ENCODE measurements at places on chromosomes 2 and 18.

DNA sequence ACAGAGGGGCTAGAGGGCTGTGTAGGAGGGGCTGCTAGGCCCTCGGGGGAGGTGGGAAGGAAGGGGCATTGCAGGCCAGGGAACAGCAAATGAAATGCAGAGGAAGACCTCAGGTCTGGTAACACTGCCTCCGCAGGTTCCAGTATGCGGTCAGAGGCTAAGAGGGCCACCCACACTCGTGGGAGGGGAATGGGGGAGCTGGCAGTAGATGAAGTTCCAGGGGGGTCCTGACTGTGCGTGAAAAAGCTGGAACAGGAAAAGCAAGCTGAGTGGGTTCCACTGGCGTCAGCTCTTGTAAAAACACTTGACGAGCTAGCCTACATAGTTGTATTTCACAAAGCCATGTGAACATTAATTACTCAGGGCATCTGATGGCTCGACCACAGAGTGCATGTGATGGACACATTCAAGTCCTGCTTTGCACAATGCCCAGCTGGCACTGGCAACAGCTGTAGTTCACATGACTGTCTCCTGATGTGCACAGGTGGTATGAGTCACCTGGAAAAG is 29.0 kb upstream of the PTPN4 start:
- DNase-seq: no peak

GRCh38 chr2:218407717-218408116 is 8.0 kb downstream of the CTDSP1 start:
- no peak for DNase-seq

DNA sequence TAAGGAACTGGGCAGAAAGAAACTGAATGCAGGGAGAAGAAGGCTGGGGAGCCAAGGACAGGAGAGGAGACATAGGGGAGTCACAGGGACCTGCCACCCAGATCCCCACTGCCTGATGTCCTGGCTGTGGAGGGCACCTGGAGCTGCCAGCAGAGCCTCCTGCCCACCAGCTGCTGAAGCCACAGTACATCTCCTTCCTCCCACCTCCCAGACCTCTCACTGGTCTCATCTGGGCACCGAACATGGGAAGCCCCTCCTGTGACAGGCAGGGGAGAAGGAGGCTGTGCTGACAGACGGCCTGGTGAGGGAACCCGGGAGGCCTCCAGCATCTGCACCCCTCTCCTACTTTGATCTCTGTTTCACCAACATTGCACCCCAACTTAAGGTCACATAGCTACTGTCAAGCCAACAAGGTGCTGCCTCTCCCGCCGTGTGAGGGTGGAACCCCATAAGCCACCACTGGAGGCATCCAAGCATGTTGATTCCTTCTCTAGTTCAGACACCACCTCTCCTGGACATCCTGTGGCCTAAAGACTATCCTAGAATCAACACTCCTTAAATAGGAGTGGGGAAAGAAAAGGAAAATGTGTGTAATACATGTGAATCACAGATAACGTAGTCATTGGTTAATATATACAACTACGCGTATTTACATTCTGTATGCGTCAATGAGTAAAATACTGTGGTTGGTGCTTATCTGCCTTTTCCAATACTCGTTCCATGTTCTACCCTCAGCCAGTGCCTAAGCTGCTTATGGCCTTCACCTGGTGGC is 3.5 kb upstream of the RNPEPL1 start:
- peak; percentile 0 for DNase-seq

DNA sequence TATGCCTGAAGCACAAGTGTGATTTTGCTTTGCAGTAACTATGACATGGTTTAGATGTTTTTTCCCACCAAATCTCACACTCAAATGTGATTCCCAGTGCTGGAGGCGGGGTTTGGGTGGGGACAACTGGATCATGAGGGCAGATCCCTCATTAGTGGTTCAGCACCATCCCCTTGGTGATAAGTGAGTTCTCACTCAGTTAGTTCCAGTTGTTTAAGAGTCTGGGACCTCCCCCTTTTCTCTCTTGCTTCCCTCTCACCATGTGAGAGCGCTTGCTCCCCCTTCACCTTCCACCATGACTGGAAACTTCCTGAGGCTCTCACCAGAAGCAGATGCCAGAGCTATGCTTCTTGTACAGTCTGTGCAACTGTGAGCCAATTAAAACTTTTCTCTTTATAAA is 102.9 kb downstream of the NBAS start:
- DNase-seq: no peak

- DNase-seq: no peak
Observed at GRCh38 chr2:128695646-128696220, 377.1 kb upstream of the HS6ST1 start.

- no peak for DNase-seq
Observed at GRCh38 chr2:119291588-119292167, 68.0 kb downstream of the STEAP3 start.

DNA sequence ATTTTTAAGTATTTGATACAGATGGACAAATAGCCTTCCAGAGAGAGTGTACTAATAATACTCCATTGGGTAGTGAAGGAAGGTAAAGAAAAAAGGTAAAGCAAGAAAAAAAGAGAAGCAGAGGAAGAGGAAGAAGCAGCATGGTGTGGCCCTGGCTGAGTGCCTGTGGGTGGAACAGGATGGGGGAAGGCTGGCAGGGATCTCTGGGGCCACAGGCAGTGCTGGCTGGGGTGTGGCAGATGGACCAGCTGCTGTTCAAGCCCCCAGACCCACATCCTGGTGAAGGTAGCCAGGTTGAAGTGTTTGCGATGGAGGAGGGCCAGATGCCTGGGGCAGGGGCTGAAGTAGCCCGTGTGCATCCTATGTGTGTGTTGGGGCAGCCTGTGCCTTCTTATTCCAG is 79.0 kb downstream of the DYSF start:
- no peak for DNase-seq

- DNase-seq: no peak
Observed at GRCh38 chr18:63648241-63648640, 4.2 kb upstream of the SERPINB4 start.
